ENCODE measurements at places on chromosomes 2 and 18. TPM values are rescaled to one million over a fixed set of nuclear protein-coding genes. Genes with fewer than 3 reads are reported as not detected.

DCDC2C gene
- not detected for total RNA-seq

DES gene
- 12,653 TPM for total RNA-seq

CSRNP3 gene
- 0.05 TPM for total RNA-seq

RND3 gene
- total RNA-seq = 11.7 TPM

EPHA4 gene
- total RNA-seq = 5.9 TPM

POTEI gene
- not detected for total RNA-seq

OR6B2 gene
- not detected for total RNA-seq

PREPL gene
- total RNA-seq = 44.1 TPM

NT5DC4 gene
- not detected for total RNA-seq

UGT1A10 gene
- not detected for total RNA-seq

SCTR gene
- not detected for total RNA-seq

UGT1A3 gene
- not detected for total RNA-seq

REG1B gene
- total RNA-seq = not detected

IL36G gene
- total RNA-seq = not detected

LIMS4 gene
- 4.5 TPM for total RNA-seq

CFAP210 gene
- not detected for total RNA-seq

EFR3B gene
- total RNA-seq = 1.7 TPM

SOWAHC gene
- total RNA-seq = 1.1 TPM

SULT1C2 gene
- total RNA-seq = 0.13 TPM

GREB1L gene
- total RNA-seq = 9.1 TPM

EVA1A gene
- total RNA-seq = 0.57 TPM
